NCI-H187 (cell line): ENCODE measurements at places on chromosomes 11 and 22.
A peak's percentile ranks its signal among the peaks of the same experiment; 100 is the strongest.

GRCh38 chr11:64777449-64778222 lies 706 bp downstream of the SF1 start:
- DNase-seq, result peak; percentile 44

DNA sequence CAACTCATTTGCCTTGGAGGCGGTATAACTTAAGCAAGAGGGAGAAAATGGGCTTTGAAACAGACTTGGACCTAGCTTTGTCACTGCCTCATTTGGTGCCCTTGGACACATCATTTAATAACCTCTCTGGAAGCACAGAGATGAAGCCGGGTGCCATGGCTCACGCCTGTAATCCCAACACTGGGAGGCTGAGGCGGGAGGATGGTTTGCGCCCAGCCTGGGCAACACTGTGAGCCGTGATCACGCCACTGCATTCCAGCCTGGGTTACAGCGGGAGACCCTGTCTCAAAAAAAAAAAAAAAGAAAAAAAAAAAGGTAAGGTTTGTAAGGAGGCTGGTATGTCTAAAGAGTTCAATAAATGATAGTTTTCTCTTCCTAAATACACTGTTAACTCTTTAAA lies 806 bp downstream of the COA4 start:
- DNase-seq, result no peak

- no peak for DNase-seq
Measured at GRCh38 chr11:126452241-126453101, 97.0 kb downstream of the ST3GAL4 start.

DNA sequence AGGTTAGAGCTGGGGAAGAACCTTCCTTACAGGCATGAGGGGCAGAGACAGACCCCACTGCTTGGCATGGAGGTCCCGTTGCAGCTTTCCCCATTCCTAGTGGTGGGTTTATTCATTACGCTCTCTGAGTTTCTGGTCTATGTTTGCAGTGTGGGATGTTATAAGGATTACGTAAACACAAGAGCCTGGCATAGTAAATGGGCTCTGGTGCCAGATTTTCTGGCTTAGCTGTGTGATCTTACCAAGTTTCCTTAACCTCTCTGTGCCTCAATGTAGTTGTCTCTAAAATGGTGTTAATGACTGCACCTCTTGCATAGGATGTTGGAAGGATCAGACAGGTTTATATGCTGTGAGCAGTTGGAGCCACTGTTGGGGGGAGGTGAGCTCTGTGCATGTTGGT lies 15.1 kb downstream of the DTX4 start:
- no peak for DNase-seq

- no peak for DNase-seq
Measured at GRCh38 chr11:111469200-111469599, 43.0 kb downstream of the BTG4 start.

GRCh38 chr22:44005524-44005923 lies 18.6 kb upstream of the PARVB start:
- no peak for DNase-seq

GRCh38 chr22:38732251-38732815 lies 23.5 kb downstream of the SUN2 start:
- no peak for DNase-seq

GRCh38 chr11:8281266-8281665 lies 17.6 kb upstream of the LMO1 start:
- no peak for DNase-seq

- DNase-seq, result no peak
Measured at GRCh38 chr11:44765676-44766075, 38.9 kb downstream of the TSPAN18 start.
